GM13977 (cell line): ENCODE measurements at places on chromosomes 3 and 15.

DNA sequence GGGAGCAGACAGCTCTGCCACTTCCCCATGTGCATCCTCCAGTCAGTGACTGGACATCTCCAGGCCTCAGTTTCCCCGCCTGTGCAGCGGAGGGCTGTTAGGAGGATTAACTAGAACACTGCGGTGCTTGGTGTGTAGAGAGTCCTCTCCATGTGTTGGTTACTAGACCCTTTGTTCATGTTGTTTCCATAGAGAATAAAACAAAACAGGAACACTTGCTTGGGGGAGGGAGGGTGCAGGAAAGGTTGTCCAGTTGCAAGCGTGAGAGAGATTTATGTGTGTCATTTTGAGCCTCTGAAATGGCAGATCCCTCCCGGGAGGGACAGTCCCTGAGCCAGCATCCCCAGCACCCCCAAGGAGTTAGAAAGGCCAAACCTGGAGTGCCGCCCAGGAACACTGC is 184.0 kb upstream of the LYSMD4 start:
- DNase-seq = no peak

DNA sequence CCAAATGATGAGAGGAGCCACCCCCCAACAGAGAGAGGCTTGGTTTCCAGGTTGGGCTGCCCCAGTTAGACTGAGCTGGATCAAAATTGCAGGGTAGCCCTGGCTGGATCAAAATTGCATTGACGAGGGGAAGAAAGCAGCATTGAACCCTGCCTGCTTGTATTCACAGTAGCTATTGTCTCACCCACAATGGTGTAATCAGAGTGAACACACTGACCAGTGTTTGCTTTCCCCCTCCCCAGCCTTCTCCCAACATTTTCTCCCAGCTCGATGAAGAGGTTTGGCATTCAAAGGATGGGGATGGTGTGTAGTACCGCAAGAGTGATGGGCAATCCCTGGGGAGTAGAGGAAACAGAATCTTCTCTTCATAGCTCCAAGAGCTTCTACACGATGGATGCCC is 223.8 kb downstream of the ADAMTS9 start:
- no peak for DNase-seq

DNA sequence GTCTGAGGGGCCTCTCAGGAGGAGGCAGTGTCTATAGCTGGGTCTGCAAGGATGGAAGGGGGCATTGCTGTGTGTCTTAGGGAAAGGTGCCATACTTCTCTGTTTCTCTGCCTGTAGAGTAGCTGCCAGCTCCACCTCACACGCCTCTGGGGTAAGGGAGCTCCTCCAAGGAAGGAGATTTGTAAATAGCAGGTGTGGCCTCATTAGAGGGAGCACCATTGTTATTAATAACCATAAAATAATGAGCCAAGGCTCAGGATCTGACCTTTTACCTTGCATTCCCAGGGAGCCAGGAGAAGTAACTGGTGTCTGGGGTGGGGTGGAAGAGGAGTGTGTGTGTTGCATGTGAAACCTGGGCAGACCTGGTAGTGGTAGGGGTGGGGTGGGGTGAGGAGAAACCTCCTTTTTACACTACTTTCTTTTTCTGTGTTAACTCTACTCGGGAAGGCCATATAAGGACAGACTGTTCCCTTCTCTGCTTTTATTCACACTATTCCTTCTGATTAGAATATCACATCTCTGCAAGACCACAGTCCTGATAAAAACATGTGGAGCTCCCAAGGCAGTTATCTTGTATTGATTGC is 2.2 kb upstream of the C15orf39 start:
- DNase-seq = peak; percentile 61

GRCh38 chr3:10518506-10519150 is 13.2 kb upstream of the ATP2B2 start:
- DNase-seq = no peak

- no peak for DNase-seq
These were observed 44.6 kb downstream of the GLDN start for GRCh38 chr15:51386029-51386428.

GRCh38 chr3:84110787-84111186 is 848.0 kb upstream of the CADM2 start:
- no peak for DNase-seq

- DNase-seq = peak; percentile 92
These were observed 10.0 kb downstream of the BMF start for GRCh38 chr15:40098489-40099261.

DNA sequence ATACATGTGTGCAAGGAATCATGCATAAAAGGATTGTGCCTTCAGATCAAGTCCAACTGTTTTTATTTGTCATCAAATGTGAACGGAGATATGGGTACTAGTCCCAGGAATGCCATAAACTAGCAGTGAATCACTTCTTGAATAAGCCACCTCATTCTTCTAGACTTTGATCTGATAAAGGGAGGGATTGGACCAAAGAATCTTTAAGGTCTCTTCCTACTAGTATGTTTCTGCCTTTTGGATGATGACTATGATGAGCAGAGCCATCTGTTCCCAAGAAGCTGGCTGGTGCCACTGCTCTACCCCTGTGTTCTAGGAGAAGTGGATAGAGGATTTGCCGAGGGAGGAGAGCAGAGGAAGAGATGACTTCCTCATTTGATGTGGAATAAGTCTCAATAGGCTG is 28.8 kb upstream of the UACA start:
- DNase-seq = no peak

GRCh38 chr3:178393824-178394223 is 142.4 kb upstream of the KCNMB2 start:
- no peak for DNase-seq

GRCh38 chr15:29337156-29337959 is 67.7 kb upstream of the NSMCE3 start:
- no peak for DNase-seq

DNA sequence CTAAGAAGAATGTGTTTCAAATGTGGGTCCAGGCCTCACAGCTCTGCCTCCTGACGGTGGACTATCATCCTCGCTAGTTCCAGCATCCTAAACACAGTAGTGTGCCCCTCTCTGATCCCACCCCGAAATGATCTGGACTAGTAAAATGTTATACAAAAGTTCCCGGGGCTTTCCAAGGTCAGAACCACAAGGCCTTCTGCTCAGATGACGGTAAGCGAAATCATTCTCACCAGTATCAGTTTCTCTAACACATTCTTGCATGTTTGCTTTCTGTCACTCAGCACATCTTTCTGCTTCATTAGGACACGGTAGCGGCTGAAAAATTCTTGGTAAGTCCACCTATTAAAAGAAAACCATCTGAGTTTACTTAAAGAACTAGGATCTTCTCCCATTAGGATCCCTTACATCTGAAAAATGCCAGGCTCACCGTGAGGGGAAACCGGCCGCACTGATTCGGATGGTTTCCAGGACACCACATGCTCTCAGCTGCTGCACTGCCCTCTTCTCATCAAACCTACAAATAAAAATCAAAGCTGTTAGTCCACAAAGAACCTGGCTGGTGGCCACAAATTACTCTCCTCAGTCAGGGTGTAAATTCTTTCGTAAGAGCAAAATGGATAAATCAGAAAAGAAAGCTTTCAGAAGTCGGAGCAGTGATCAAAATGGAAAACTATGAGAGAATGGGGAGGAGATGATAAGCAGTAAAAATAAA is 83.9 kb upstream of the MYO5C start:
- DNase-seq = peak; percentile 61

- DNase-seq = no peak
These were observed 18.9 kb upstream of the SEMA5B start for GRCh38 chr3:123046262-123047061.

GRCh38 chr3:98778383-98778782 is 15.2 kb downstream of the ST3GAL6 start:
- no peak for DNase-seq

DNA sequence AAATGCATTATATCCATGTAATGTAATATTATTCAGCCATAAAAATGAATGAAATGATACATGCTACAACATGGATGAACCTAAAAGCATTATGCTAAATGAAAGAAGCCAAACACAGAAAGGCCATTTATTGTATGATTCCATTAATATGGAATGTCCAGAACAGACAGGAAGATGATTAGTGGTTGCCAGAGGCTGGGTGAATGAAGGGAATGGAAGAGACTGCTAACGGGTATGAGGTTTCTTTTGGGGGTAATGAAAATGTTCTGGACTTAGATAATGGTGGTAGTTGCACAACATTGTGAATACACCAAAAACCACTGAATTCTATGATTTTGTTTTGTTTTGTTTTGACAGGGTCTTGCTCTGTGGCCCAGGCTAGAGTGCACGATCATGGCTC is 61.6 kb upstream of the MAP4 start:
- DNase-seq = no peak

DNA sequence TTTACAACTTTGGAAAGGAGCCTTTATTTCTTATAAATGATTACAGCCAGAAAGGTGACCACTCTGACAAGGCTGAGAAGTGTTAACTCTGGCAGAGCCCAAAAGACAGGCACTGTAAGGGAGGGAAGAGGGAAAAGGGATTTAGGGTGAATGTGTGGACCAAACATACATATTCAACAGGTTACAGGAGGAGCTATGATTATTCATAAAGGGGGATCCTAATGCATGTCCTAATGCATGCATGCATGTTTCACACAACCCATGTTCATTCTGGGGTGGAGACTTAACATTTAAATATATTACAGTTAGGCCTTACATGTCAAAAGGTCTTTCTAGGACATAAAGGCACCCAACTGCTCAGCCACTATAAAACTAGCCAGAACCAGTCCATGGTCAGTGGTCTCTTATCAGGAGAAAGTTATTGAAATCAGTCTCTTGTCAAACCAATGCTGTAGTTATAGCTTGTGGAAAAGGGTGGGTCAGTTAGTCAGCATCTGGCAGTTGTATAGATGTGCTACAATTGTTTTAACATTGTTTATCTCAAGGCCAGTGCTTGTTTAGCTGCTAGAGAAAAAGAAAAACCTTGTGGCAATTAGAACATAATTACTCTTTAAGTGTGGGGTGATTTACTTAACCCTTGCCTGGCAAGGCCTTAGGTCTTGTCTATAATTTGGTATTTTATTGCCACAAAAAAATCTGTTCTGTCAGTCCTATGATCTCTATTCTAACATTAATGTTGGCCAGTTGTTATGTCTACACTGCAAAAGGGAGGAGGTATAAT is 77.5 kb downstream of the RAD18 start:
- no peak for DNase-seq

- DNase-seq = no peak
These were observed 832.0 kb downstream of the OTOL1 start for GRCh38 chr3:162328649-162329048.

DNA sequence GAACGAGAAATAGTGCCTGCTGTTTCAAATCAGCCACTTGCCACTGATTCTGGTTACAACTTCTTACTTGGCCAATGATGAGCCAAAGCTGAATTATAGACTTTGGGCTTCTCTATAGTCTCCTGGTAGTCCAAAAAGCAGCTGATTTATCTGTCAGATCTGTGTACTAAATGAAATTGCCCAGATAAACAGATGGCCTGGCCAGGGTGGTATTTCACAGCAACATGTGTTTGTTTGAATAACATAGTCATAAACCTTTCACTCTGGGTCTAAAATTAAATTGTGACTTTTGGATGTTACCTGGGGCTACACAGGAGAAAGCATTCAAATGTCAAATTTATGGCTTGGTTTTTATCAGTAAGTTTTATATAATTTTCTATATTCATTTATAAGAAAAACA is 147.0 kb downstream of the NECTIN3 start:
- no peak for DNase-seq

DNA sequence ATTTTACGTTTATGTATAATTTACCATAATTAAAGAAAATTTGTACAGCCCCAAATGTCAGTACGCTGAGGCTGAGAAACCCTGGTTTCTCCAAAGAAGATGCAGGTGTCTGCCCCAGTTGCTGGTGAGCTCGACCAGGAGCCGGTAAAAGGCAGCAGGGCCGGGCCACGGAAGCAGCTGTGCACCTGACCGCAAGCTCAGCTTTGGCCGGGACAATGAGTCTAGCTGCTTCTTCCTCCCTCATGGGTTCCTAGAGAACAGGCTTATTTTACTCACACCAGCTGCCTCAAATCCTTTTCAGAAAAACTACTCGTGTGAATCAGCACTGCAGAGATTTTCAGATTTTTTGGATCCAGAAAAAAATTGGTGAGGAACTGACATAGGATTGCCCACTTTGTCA is 18.0 kb upstream of the ZXDC start:
- no peak for DNase-seq

- no peak for DNase-seq
These were observed 56.6 kb upstream of the KLF13 start for GRCh38 chr15:31269816-31270575.

- no peak for DNase-seq
These were observed 11.5 kb downstream of the KBTBD13 start for GRCh38 chr15:65087873-65088642.

GRCh38 chr3:169467751-169468150 is 195.8 kb downstream of the MECOM start:
- DNase-seq = no peak

DNA sequence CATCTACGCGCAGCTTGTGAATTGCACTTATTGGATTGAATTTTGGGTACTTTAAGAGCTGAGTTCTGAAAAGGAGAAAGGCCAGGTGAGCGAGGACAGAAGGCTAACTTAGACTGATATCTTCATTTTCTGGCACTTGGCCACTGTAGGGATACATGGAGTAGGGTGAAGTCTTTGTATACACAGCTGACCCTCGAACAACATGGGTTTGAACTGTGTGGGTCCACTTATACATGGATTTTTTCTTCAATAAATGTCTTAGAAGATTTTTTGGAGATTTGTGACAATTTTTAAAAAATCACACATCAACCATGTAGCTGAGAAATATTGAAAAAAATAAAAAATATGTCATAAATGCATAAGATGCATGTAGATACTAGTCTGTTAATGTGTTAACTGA is 18.3 kb downstream of the PTPRG start:
- no peak for DNase-seq

DNA sequence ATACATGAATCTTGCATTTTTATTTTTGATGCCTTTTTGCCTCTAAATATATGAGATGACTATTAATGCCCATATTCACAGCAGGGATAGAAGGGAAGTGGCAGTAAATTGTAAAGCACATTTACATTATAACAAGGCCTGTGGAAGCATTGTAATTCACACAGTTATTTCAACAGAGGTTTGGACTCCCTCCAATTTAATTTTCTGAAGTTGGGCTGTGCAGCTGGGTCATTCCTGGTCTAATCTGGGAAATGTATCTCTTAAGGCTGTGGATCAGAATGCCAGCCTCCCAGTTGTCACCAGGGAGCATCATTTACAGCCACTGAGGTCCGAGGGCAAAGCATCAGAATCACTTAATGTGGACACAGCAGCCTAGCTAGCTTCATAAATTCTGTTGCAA is 434.5 kb downstream of the MFSD1 start:
- no peak for DNase-seq

GRCh38 chr15:62498712-62499111 is 333.6 kb upstream of the C2CD4B start:
- no peak for DNase-seq

DNA sequence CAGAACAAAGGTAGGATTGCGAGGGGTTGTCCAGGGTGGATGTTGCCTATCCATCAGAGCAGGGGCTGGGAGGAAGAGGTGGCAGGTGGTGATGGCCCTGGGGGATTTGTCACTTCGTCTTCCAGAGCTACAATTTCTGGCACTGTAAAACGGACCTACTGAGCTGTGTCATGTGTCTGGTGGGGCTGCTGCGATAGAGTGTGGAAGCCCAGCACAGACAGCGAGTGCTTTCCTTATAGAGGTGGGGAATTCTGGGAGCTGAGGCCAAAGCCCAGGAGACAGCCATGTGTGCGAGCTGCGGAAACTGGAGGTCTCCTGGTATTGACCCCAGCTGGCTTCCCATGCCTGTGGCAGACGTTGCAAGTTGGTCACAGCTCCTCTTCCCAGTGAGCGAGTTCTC is 61.2 kb upstream of the SEC22A start:
- DNase-seq = no peak
